ENCODE measurements at places on chromosomes 13 and 19. TPM values are rescaled to one million over a fixed set of nuclear protein-coding genes. Genes with fewer than 3 reads are reported as not detected.

- DNase-seq: peak; percentile 87
Observed at GRCh38 chr19:18007044-18007916, 690 bp upstream of the ARRDC2 start.

The APOC4 gene
- total RNA-seq: not detected

DNA sequence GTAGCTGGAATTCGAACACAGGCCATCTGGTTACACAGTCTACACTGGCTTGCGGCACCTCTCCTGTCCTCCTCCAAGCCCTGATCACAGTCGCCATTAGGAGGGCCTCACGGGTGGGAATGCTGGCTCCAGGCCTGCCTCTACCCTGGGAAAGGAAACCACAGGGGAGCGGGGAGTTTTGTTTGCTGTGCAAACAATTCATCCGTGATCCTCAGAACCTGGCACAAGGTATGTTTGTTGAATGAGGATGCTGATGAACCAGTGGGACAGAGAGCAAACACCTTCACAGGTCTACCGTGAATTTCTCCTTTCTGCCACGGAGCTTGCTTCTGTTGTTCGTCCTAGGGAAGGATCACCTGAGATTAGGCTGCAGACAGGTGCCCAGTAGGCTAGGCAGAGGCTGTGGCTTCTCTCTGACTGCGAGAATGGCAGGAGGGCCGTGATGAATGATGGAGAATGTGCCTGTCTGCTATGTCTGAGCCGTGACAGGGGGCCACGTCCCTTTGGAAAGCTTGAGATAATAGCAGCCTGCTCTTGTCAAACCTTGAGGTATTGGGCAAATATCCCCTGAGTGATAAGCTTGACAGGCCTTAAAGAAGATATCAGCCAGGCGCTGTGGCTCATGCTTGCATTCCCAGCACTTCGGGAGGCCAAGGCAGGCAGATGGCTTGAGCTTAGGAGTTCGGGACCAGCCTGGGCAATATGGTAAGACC is 36.7 kb downstream of the PIN1 start:
- no peak for DNase-seq

DNA sequence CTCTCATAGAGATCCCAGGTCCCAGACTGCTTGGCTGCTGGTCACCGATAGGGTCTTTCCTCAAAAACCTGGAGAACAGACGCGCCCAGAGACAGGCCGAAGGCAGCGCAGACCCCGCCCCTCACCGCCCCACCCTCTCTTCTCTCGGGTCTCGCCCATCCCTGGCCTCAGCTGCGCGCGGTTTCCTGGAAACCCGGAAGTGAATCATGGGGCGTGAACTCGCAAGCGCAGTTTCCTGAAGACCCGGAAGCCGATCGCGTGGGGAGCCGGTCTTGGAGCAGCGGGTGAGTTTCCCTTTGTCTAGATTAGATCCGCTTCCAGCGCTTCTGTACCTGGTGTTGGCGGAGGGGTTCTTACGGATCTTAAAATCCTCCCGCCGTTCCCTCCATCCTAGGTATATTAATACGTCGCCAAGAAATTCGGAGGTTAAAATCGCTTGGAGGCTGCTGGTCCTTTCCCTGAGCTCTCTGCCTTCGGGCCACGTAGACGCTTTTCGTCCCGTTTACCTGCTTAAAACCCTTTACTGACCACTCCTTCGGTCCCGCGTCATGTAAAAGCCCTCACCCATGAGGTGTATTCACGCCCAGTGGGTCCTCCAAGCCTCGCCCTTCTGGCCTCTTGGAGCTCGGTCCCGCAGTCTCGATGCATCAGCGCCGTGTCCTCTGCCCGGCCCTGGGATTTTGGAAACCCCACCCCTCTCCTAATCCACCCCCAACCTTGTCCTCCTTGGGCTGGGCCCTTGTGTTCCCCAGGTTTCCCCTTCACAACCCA is at the start of gene ZNF578:
ZNF578 (plus strand) TSS at position 230 of the 771 bp plus-strand sequence. CDS start 48,293 bp downstream, outside the sequence.
- peak; percentile 84 for DNase-seq

GRCh38 chr13:21434588-21434987 is 24.5 kb downstream of the ZDHHC20 start:
- DNase-seq: no peak

Measured in ureter (tissue), 1 donor.